Fibroblast of lung (primary cell): ENCODE measurements at places on chromosomes 12 and 14. TPM values are rescaled to one million over a fixed set of nuclear protein-coding genes. Genes with fewer than 3 reads are reported as not detected.

GRCh38 chr12:1204581-1205121, 213.6 kb downstream of the ERC1 start:
- DNase-seq: peak; percentile 43

GRCh38 chr12:85803231-85803630, 33.0 kb downstream of the RASSF9 start:
- peak; percentile 66 for DNase-seq

DNA sequence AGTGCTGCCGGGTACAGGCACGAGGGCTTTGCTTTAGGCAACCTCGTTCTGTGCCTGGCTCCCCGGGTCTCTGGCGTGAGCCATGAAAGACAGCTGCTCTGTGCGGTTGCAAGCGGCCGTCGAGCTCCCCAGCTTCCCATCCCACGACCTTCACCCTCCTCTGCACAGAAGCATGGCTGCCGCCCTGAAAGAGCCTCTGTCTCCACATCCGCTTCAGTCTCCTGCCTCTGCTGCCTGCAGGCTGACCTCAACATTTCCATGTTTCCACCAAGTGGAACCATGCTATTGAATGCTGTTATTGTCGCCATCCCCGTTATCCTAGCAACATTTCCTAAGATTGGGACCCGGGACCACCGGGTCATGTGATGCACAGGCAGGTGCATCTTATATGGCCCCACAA, 57.1 kb downstream of the KDM2B start:
- DNase-seq: no peak

DNA sequence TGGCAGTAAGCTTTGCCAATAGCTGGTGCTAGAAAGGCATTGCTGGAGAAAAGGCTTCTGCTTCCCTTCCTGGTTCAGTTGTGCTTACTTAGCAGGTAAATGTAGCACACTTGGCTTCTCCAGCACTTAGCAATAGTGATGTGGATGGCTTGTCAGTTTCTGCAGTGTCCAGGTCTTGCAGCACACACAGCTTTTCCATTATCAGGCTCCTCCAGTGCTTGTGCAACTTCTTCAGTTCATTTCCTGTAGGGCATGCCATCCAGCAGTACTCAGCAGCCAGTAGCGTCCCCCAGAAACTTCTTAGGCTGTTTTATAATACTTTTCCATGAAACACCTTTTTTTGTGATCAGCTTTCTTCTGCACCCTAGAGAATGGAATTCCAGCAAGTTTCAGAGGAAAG, 154.6 kb downstream of the SLC6A15 start:
- DNase-seq: peak; percentile 72

GRCh38 chr12:107761502-107761904, 566 bp upstream of the PRDM4 start:
- no peak for DNase-seq

DNA sequence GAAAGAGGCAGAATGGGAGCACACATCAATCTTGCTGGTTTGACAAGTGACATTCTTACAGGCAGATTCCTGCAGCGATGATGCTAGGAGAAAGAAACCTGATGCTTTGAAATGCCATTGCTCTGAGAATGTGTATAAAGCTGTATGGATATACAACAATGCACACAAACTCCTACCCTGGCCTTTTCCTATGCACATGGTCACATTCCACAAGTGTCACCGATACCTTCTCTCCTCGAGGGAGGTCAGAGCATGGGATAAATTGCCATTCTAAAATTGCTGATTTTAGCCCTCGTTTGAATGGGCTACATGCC, 11.9 kb downstream of the FGF6 start:
- DNase-seq: no peak

- DNase-seq: no peak
Observed at GRCh38 chr14:22040781-22041125, 367.1 kb upstream of the OR4E1 start.

LMNTD1 gene
- 0.18 TPM in 1 of 2 replicates, not detected in the other for polyA plus RNA-seq

ALDH2 gene
- 27.2 and 27.7 TPM in 2 replicates for polyA plus RNA-seq

A2M gene
- polyA plus RNA-seq: 77.6 and 300 TPM in 2 replicates
